Activated T-cell treated with anti-CD3 and anti-CD28 coated beads for 24 hours (primary cell): ENCODE measurements at places on chromosomes 16 and 17.

DNA sequence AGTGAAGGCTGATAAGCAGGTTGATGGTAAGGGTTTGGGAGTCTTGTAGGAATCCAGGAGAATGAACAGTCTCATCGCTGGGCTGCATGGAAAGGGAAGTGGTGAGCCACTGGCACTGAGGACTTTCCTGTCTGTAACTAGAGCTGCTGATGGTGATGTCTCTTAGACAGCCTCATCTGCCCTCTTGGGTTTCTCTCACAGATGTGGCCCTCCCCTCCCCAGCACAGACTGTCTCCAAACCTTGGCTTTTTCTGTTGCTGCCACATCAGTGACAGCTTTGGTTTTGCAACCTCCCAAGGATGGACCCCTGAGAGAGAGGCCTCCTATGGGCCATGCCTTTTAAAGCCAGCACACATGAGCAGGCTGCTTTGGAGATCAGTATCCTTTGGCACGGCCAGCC lies 16.9 kb downstream of the PLCG2 start:
- no peak for DNase-seq

DNA sequence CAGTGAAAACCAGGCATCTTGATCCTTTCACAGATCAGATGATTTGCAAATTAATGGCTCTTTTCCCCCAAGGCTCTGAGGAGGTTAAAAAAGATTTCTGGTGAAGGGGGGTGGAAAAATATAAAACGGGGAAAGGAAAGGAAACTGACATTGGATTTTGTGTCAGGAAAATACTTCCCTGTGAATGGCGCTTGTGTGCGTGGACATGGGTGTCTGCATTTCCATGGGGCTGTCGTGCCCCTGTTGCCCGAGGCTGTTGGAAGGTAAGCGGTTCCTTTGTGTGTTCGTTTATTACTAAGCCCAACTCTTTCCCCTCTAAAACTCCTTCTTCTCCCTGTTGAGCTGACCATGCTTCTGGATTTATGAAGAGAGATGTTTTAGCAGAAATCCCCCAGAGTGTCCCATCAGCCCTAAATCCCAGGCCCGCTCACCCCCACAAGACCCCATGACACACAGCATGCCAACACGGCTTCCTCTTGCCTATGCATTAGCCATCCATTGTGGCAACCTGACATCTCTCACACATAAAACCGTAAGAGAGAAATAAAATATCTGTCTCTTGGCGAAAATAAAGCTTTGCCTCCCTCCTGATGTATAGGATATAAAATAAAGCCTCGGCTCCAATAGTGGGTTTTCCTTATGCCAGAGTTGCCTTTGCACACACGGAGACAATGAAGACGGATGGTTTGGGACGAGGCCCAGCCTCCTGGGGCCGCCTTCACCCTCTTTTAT lies 7.3 kb upstream of the LHX1 start:
- no peak for DNase-seq

DNA sequence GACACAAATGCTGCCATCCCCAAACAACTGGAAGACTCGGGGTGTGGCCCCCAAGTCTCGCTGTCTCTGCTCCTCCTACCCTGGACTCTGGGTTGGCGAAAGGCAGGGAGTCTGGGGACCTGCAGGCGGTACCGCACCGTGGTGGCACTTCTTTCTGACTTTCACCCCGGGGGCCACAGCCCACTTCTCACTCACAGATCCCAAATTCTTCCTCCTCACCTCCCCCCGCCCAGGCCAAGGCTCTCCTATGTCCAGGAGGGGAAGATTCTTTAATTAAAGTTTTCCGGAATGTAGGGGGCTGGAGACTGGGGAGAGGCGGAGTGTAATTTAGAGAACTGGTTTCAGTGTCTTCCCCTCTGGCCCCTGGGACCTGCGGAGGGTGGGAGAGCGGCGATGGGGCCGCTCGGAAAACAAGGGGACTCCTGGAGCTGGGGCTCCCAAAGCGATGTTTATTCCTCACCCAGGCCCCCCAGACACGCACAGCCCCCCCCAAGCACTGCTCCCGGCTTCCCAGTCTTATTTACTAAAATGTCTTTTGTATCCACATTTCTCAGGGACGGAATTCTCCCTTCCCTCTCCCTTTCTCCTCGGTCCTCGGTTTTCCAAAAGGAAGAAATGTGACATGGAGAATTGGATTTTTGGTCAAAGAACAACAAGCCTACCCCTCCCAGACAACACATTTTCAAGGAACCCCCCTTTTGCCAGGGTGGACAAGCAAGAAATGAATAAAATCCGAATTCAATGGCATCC lies 1.2 kb downstream of the WNT3 start:
- no peak for DNase-seq

GRCh38 chr16:66127459-66128370 lies 238.8 kb upstream of the CDH5 start:
- no peak for DNase-seq

- DNase-seq, result no peak
Observed at GRCh38 chr16:8990445-8990844, 26.7 kb upstream of the USP7 start.

DNA sequence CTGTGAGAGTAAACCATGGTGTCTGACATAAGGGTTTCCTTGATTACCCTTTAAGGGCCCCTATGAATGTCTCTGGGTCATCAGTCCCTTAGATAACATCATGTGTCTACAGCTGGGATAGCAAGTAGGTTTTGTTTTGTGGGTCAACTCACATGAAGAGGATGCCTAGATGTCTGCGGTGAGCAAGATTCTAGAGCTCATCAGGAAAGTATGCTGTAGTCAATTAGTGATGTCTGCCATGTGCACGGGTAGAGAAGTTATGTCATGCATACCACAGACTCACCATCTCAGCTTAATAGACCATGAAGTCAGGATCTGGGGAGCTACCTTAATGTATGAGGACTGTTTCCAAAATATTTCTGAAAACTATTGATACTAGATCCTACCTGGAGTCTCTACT lies 57.5 kb downstream of the CDH13 start:
- no peak for DNase-seq

DNA sequence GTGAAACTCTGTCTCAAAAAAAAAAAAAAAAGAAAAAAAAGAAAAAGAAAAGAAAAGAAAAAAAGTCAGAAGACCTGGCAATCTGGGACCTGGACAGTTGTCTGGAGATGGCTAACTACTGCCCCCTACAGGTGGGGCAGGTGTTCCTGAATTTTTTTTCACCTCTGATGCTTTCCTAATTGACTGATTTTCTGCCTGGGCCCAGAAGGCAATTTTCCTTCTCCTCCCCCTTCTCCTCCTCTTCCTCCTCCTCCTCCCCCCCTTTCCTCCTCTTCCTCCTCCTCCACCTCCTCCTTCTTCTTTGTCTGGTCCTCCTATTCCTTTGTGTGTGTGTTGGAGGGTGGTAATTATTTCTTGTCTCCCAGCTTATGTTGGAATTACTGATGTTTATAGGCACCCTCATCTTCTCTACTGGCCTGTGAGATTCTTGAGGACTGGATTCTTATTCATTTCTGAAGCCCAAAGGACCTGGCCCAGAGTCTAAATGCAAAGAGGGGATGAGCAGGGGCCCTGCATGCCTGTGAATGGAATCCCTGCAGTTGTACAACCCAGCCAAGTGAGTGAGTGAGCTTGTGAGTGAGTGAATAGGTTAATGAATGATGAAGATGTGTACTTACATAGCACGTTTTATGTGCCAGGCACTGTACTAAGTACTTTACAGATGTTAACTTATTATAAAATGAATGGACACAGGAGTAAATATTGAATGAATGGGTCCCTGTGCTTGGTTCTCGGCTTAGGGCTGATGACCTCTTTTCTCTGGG lies 26.9 kb downstream of the IRX5 start:
- DNase-seq, result no peak

DNA sequence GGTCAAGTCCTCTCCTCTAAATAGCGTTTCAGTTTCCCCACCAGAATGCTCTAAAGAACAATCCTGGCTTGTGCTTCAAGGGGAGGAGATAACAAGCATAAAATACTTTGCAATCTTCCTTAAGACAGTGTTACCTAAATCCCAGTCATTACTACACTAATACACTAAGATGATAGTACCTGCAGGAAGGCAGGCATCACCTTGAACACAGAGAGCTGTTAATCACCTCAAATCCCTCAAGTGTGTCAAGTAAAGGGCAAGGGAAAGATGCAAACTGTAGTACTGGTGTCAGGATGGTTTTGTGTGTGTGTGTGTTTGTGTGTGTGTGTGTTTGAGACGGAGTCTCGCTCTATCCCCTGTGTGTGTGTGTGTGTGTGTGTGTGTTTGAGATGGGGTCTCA lies 36.8 kb downstream of the NACA2 start:
- DNase-seq, result no peak

DNA sequence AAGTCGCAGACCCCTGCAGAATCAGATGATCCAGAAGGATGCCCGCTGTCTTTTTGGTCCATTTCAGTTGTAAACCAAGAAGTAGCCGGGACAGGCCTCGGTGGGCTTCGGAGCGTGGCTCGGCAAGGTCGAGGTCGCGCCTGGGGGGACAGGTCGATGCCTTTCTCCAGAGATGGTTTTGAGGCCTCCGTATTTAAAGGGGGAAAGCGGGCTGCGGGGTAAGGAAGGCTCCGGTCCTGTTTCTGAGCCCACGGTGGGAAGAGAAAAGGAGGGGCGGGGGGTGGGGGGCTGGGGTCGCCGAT lies 7.5 kb upstream of the GNG13 start:
- DNase-seq, result no peak

DNA sequence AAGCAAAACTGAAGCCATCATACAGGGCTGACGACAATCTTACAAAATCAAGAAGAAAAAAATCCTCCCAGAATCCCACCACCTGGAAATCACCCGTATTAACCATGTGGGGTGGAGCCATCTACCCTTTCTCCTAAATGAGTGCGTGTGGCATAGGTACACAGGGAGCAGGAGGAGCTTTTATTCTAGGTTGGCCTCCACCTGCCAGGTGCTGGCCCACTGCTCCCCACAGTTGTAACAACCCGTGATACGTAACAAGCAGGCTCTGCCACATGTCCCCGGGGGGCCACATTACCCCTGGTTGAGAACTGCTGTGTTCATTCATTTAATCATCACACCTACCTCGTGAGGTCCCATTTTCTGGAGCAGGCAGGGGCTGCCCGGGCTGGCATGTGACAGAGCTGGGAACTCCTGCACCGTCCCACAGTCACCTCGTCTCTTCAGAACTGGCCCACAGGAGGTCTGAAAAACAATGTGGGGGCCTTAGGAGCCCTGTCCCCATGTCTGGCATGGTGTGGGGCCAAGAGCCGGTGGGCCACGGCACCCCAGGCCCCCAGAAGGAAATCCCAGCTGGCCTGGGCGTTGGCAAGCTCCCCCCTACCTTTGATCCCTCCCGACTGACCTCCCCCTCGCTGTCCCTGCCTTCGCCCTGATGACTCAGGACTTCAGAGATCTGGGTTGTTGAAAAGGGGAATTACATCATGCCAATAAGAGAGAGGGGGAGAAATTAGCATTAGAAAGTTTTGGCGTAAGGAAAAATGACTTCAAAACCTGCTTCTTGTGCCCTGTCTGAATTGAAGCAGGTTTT lies 12.9 kb downstream of the CMIP start:
- DNase-seq, result no peak

- no peak for DNase-seq
Observed at GRCh38 chr16:66996983-66997358, 8.6 kb downstream of the CES4A start.

DNA sequence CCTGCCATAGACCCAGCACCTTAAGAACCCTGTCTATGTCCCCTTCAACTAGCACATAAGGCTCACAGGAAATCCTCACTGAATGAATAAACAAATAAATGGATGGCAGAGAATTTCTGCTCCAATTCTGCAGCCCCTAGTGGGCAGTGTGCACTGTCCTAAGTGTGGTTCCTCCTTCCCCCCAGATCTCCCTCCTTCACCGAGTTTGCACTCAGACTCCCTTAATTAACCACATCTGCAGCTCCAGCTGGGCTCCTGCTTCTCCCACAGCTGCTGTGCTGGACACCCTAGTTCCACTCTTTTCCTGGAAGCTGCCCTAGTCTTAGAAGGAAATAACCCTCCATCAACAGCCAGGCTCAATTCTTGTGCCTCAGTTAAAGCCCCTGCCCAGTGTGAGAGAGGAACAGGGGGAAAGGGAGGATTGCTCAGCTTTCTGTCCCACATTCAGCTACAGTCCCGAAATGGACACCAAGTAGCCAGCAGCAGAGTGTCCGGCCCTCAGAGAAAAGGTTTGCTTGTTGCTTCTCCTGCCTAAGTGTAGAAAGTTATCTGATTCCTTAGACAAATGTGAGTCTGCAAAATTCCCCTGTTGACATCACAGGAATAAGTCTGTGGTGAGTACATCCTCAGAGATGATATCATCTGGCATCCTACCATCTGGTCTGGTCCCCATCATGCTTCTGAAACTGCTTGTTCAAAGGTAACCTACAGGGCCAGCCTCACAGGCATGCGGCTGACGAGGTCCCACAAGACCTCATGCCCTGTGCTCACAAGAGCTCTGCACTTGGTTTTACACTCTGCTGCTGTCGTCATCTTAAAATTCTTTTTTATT lies 12.3 kb downstream of the LRRC3C start:
- DNase-seq, result peak; percentile 31

DNA sequence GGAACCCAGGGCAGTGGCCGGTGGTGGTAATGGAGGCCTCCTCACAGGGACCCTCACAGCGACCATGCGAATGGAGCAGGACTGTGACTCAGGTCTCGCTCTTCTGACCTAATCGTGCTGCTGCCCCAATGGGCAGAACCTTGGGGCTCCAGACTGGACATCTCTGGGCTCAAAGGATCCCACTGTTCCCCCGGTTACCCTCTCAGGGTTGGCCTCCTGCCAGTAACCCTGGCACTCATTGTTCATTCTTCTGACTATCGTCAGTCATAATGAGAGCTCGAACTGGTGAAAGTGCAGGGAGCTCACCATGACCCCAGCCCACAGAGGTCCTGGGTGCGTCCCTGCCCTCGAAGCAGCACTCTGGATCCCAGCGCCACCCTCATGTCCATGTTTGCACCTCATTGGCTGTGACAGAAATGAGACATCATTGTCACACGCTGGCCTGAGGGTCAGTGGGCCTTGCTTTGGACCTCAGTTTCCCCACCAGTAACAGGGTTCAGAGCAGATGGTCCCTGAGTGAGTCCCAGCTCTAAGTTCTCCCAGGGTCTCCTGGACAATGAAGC lies 4.0 kb upstream of the NPRL3 start:
- no peak for DNase-seq

DNA sequence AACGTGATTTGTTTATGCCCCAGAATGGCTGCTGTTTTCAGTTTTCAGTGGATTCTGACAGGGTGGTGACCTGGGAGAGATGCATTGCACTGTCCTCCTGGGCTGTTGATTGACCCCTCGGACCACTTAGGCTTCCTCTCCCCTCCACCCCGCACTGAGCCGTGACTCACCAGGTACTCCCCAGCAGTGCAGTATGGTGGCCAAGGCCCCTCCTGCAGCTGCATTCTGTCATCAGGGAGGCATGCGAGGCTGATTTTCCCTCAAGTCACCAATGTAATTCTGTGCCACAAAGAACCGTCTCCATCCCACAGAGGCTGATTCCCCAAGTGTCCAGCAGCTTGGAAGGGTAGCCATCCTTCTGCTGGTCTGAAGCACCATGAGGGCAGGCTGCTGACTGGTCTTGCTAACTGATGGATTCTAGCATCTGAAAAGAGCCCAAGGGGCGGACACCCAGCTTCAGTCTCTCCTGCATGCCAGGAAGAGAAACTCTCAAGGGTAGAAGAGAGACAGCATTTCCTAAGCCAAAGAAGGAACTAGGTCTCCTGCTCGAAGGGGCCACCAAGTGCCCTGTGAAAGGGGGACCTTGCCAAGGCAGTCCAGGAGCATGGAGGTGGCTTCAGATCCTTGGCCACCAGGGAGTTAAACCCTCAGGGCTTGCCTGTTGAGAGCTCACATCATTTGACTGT lies 148.1 kb downstream of the SOCS1 start:
- no peak for DNase-seq
